SHP77 treated with DMSO at 0.1 percent for 48 hours (cell line): ENCODE measurements at places on chromosomes 6 and 20.
A peak's percentile ranks its signal among the peaks of the same experiment; 100 is the strongest.

GRCh38 chr20:34365765-34366213 is 2.7 kb downstream of the ITCH start:
- DNase-seq: no peak

GRCh38 chr20:40160097-40160550 is 528.9 kb downstream of the MAFB start:
- DNase-seq: peak; percentile 5

DNA sequence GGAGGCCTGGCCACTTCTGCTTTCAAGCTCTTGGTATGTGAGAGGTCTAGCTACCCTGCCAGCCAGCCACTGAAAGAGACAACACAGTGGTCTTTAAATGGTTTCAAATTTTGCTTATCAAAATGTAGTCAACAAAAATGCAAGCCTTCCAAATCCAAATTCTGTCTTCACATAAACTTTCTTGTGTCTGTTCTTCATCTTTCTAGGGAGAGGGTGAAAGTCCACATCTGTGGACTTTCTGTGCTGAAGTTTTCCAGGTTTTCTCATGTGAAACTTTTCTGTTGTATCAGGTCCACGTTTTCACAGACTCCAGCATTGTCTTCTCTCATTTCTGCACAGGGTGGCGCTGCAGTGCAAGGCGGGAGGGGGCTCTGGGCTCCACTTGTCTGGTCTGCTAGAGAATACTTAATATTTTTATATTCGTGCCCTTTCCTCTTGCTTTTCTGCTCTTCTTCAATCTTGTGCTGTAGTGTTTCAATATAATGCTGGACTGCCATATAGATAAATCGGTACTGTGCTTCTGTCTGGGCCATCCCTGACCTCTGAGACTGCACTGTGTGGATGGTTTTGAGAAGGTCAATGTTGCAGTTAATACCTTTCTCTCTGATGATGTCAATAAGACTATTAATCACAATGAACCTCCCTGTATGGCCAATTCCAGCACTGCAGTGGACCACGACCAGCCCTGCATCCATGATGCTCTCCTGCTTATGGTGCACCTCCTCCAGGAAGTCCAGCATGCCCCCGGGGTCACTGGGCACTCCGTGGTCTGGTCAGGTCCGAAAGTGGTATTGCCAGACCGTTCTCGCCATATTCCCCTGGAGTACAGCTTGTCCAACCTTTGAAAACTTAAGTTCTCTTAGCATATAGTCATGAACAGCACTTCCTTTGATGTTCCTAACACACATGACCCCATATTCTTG is 161.6 kb upstream of the TNFAIP3 start:
- no peak for DNase-seq

- DNase-seq: no peak
Observed at GRCh38 chr6:28940294-28940857, 16.6 kb upstream of the TRIM27 start.

GRCh38 chr6:12947967-12948366 is 231.4 kb downstream of the PHACTR1 start:
- DNase-seq: no peak

DNA sequence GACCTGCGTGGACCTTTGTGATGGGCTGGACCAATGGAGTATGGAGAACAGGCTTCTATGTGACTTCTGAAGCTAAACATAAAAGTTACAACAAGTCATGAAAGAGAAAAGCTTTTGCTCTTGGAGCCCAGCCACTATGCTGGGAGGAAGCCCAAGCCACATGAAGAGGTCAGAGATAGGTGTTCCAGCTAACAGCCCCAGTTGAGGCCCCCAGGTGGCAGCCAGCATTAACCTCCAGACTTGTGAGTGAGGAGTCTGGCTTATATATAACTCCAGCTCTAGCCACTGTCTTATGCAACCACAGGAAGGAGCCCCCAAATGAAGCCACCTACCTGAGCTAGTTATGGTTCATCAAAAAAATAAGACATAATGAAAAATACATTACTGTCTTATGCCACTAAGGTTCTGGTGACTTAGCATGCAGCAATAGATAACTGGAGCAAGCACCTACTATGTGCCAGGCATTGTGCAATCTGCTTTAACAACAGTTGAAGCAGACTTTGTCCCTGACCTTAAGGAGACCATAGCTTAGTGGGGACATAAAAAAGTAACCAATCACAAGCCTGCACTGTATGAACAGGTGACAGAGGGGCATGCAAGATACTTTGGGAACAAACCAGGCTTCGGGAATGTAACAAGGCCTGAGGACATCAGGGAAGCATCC is 599.6 kb downstream of the PTPRT start:
- DNase-seq: no peak
